SIG-M5 (cell line): ENCODE measurements at places on chromosomes 4 and X.

DNA sequence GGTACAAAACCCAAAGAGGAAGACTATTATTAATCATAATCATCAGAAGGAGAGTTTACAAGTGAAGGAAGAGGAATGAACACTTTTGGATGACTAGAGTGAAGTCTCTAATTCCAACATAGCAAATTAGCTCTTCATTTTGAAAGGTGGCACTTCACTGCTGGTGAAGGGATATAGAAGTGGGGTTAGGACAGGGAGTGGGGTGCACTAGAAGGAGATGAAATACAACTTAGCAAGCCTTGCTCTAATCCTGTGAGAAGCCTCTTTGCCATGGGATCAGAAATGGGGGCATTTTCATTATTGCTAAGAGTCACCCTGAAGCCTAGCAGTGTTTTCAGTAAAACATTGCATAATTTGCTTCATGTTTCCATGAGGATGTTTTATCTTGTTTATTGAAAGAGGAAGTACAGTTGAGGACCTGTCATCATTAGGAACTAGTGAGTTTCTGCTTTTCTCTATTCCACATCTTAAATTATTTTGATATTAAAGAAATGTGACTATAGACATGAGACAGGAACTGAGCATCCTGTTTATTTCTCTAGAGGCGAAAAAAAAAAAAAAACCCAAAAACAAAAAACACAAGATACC is 9.3 kb upstream of the GRPR start:
- DNase-seq = peak; percentile 35

GRCh38 chr4:125321709-125322365 is 7.1 kb downstream of the FAT4 start:
- DNase-seq = no peak

GRCh38 chr4:52096048-52096447 is 44.9 kb downstream of the SPATA18 start:
- no peak for DNase-seq

DNA sequence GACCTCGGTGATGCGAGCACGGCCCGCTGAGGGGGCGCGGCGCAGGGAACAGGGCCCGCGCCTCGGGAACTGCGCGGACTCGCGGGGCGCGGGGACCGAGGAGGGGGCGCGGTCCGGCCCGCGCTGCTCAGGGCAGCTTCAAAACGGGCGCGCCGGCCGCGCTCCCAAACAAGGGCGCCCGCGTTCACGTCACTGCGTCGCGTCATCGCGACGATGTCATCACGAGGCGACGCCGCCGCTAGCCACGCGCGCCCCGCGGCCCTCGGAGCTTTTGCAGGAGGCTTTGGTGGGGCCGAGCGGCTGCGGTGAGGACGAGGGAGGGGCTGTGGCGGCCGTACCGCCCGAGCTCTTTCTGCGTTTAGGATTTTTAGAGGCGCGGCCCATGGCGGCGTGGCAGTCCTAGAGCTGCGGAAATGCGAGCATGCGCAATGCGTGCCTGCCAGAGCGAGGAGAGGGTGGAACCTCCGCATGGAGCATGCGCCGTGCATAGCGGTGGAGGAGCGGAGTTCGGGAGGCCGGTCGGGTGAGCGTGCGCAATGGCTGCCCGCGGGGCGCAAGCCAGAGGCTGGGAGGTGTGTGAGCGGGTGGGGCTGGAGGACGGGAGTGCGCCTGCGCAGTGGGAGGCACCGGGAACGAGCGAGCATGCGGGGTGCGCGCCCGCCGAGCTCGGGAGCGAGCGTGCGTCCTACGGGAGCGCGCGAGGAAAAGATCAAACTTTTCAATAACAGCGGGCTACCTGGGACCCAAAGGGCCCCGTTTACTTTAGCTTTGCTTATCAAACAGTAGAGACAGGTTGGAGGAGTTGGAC is at the start of gene PPP2R3B:
Gene PPP2R3B, minus strand, starts transcription at position 140 of the 808 bp plus-strand sequence. CDS start 216 bp downstream, outside the sequence.
- no peak for DNase-seq

GRCh38 chrX:148380650-148381561 is 119.5 kb upstream of the AFF2 start:
- DNase-seq = peak; percentile 31

DNA sequence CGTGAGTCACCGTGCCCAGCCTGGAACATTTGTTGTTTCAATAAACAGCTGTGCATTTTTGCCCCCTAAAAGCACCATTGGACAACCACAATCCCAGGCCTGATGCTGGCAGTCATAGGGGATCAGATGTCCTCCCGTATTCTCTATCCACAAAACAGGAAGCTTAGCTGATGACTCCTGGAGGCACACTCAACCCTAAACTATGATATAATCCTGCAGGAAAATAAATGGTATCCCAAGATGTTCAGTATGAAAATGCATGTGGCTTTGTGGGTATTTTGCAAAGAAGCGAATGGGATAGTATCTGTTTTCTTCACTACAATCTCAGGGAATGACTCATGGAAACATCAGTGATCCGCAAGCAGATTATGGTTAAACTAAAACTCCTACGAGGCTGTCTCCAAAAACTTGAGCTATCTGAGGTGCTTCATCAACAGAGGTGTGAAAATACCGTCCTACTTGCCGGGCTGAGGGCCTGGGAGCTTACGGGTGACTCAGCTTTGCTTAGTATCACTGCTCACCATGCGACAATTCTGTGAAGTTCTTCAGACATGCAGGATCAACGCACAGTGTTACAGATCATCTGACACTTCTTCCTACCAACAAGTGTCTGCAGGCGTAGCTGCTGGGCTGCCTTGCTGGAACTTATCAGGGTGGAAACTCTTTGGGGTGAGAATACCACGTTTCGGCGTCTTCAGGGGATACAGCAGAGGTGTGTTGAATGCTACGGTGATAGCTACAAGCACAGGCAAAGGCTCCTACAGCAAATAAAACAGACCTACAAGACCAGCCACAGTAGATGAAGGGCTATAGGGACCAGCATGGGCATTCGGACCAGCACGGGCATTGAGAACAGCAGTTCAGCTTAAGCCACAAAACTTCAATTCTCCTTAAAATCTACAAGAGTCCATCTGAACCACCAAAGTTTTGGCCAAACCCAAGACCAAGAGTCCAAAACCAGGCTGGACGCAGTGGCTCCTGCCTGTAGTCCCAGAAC is 148.5 kb downstream of the DHRSX start:
- DNase-seq = no peak

GRCh38 chr4:113639326-113639725 is 122.2 kb downstream of the CAMK2D start:
- DNase-seq = no peak

GRCh38 chrX:39289827-39290226 is 488.6 kb downstream of the MID1IP1 start:
- DNase-seq = no peak

GRCh38 chrX:155070663-155070974 is 317 bp downstream of the CMC4 start:
- no peak for DNase-seq

- DNase-seq = no peak
Measured at GRCh38 chr4:159222043-159222552, 119.2 kb downstream of the RAPGEF2 start.

- no peak for DNase-seq
Measured at GRCh38 chr4:105426187-105426897, 47.5 kb downstream of the PPA2 start.

GRCh38 chrX:46220822-46221221 is 324.4 kb downstream of the ZNF674 start:
- DNase-seq = no peak

GRCh38 chr4:54659749-54660535 is 2.2 kb downstream of the KIT start:
- no peak for DNase-seq

GRCh38 chr4:89284828-89285227 is 22.8 kb downstream of the GPRIN3 start:
- no peak for DNase-seq

DNA sequence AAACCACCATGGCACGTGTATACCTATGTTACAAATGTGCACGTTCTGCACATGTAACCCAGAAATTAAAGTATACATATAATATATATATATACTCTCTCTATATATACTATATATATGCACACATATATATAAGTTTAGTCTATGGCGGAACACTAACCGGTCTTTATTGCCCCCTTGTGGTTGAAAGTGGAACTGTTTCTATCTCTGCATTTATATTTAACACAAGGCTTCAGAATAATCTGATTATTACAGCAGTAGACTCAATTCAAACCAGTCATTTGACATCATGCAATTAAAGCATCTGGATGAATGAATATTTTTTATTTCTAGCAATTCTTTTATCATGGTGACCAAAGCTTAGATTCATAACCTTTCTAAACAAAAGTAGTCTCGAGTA is 14.6 kb downstream of the RAB9B start:
- no peak for DNase-seq

GRCh38 chr4:122341886-122342285 is 36.9 kb upstream of the ADAD1 start:
- no peak for DNase-seq

DNA sequence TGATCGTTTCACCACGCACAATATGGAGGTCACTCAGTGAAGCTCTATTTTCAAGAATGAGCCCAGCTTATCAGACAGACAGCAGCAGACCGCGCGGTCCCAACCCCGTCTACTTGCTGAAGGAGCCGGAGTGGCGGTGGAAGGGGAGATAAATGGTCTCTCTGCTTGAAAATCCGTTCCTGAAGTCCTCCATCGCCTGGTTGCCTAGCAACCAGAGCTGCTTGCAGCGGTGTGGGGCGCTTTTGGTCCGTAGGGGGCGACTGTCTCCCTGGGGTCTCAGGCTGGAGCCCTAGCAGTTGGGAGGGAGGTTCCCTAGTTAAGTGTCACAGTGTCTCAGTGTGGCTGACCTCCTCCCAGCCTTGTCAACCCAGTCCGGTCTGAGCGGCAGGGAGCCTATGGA is 8.3 kb upstream of the DLG3 start:
- DNase-seq = no peak

- no peak for DNase-seq
Measured at GRCh38 chr4:81424336-81424735, 47.4 kb downstream of the RASGEF1B start.

GRCh38 chr4:178693816-178694215 is 1251.6 kb upstream of the AGA start:
- DNase-seq = no peak

DNA sequence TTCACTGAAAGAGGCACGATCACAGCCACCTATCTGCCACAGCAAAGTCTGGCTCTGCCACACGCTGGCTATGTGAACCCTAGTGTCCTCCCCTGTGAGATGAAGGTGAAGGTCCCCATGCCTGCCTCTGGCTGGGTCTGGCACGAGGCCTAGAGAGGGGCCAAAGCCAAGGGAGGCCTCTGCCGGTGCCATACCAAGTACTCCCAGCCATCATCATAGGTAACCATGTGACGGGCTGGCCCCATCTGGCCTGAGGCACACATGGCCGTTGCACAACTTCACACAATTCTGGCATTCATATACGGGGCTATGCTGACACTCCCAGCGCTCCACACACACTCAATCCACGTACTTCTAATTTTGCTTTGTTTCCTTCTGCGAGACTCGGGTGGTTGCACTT is 15.3 kb downstream of the NOP14 start:
- DNase-seq = no peak

- no peak for DNase-seq
Measured at GRCh38 chrX:119659522-119659921, 33.4 kb downstream of the SEPTIN6 start.

DNA sequence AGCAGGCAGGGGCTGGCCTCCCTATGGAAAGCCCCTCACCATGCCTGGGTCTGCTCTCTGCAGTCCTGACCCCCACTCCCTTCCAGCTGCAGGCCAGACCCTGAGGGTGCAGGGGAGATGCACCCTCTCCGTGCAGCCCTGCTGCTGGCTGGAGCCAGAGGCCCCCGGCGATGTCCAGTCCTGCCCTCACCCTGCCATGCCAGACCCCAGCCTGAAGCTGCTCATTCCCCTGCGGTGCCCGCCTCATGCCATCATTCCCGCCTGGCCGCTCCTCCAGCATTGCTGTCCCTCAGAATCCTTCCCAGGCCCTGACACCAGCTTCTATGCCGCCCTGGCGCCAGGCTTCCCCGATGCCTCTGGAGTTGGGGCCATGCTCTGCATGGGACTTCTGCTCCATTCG is 72.4 kb downstream of the SORCS2 start:
- DNase-seq = no peak

DNA sequence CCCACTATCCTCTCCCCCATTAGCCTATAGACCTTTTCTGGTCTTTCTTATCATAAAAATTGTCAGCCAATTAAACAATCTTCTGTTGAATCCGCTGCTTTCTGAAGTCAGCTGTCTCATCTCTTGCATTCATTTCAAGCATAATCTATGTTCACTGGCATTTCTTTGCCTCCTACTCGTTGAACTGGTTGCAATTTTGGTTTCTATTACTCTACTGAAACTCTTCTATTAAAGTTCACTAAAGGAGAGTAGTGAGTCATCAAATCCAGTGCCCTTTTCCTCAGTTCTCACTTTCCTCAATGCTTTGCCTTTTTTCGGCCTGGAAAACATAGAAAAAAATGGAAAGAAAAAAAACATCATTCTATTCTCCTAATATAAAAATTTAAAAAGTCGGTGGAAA is 23.9 kb upstream of the CXCL13 start:
- no peak for DNase-seq

DNA sequence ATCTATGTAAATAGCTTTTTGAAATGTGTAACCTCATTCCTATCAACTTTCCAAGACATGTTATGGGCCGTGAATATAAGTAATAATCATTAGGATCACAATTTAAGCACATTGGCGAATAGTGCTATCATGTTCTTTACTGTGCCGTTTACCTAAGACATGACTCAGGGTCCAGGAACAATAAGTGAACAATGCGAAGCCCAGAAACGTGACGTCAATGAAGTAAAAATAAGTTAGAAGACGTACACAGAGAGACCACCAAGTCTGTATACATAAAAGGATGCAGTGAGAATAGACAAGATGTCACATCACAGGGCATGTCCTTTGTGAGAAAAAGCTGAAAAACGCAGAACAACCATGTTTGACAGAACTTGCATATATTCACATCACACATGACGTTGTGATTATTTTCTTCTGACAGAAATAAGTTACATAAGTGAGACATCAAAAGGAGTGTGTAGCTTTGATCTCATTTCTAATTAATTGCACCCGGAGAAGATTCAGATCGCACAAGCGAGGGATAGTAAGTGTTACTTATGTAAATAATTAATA is 49.4 kb upstream of the FAT1 start:
- no peak for DNase-seq

DNA sequence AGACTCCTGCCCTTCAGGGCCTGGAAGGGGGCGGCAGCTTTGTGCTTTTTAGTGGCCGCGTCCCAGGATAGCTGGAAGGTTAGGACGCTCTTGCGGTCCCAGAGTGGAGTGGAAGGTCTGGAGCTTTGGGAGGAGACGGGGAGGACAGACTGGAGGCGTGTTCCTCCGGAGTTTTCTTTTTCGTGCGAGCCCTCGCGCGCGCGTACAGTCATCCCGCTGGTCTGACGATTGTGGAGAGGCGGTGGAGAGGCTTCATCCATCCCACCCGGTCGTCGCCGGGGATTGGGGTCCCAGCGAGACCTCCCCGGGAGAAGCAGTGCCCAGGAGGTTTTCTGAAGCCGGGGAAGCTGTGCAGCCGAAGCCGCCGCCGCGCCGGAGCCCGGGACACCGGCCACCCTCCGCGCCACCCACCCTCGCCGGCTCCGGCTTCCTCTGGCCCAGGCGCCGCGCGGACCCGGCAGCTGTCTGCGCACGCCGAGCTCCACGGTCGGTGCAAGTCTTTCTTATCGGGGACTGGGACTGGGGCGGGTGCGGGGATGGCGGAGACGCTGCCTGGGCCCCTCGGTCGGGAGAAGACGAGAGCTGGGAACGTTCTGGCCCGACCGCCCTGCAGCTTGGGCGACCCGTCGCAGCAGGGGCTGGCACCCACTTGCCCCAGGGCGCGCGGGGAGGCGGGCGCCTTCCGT is at the start of gene EDNRA:
Gene EDNRA, plus strand, starts transcription at position 207 of the 686 bp plus-strand sequence. CDS start 4,585 bp downstream, outside the sequence.
- no peak for DNase-seq
